ENCODE measurements at places on chromosomes 13 and 19.

- no peak for DNase-seq
Observed at GRCh38 chr13:91491980-91492379, 93.6 kb downstream of the GPC5 start.

- no peak for DNase-seq
Observed at GRCh38 chr13:41746259-41746658, 214.7 kb downstream of the VWA8 start.

GRCh38 chr13:96958286-96958891 is 35.9 kb downstream of the OXGR1 start:
- no peak for DNase-seq

DNA sequence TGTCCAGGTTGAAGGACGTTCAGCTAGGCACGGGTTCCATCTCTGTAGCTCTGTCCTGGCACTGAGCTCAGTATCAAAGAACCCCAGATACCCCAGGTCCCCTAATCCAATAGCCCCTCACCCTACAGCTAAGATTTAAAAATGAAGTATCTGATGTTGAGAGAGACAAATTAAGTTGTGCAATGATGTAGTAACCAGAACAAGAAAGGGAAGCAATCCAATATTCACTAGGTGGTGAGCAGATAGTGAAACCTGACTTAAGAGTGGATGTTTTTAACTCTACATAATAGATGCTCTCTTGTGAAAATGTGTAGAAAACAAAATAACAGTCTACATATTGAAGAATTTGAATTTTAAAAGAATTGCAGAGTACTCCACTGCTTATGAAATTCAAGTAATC is 1.8 kb downstream of the ACOD1 start:
- no peak for DNase-seq

GRCh38 chr13:110506396-110506795 is 55.1 kb downstream of the RAB20 start:
- DNase-seq = no peak

Measured in substantia nigra (tissue), 51 donors.